Forelimb muscle (tissue), 1 donor: ENCODE measurements at places on chromosomes 7 and 10.

DNA sequence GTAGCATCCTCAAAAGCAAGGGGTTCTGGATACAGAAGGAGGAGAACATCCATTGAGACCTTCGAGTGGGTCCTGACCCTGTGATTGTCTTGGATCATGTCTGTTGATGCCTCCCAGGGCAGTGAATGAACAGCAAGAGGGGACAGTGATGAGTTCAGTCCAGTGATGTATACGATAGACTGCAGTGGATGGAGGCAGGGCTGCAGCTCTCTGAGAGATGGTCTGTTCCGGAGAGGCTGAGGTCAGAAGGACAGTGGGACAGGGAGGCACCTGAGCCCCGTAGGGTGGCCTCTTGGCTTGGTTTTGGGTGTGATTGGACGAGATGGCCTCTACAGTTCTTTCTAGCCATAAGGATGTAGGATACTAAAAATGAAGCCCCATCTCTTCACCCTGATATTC lies 280.4 kb downstream of the CAMK1D start:
- DNase-seq = no peak

DNA sequence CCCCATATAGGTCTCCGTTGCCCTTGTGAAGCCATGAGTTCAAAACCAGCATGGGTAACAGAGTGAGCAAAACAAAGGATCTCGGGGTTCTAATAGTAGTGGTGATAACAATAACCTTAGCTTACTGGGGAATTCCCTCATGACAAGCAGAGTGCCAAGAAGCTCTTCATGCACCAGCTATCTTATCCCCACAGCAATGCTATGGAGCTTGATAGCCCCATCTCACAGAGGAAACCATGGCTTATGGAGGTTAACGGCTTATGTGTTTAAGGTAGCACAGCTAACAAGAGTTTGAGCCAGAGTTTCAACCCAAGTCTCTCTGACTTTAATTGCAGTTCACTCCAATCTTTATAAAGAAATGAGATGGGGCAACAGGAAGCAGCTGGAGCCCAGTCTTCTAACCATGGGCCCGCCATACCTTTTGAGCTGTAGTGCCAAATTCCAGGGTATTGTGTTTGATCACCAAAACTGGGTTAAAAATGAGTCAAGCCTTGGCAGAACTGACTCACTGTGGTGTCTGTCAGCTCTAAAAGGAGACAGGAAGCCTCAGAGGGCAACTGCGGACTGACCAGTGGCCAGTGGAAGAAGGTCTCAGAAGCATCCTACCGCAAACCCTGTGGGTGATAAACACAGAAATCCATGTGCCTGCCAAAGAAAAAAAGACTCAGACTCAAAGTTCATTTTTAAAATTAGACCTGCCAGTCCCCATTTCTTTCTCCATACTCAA lies 16.5 kb upstream of the PLAU start:
- no peak for DNase-seq

DNA sequence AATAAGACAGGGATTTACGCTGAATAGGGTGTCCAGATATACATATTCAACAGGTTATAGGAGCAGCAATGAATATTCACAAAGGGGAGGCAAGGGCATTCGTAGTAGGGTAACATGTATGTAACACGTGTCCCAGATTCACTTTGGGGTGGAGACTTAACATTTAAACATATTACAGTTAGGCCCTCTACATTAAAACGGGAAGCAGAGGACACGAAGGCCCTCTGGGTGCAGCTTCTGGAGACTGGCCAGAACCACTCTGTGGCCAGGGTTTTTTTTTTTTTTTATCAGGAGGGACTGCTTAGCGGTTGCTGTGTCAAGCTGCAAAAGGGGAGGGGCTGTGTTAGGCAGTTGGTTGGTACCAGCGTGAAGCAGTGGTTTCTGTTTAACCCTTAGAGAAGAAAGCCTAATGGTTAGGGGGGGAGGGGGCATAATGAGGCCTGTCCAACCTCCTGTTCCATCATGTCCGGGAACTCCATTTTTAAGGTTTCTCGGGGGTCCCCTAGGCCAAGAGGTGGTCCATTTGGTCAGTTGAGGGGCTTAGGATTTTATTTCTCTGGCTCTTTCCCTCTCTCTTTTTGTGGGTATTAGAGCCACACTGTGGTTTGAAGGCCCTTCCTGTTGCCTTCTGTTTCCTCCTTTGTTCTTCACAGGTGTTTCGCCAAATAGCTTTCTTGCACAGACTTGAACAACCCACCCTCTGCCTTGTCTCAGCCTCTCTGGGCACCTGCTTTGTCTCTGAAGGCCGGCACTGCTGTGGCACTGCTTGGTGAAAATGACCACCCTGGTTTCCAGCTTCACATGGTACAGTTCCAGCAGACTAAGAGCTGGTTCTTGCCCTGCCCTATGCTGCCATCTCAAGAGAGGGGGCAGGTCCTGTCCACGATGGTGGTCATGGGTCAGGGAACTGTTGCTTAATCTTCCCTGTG lies 26.4 kb downstream of the PRF1 start:
- DNase-seq = no peak

DNA sequence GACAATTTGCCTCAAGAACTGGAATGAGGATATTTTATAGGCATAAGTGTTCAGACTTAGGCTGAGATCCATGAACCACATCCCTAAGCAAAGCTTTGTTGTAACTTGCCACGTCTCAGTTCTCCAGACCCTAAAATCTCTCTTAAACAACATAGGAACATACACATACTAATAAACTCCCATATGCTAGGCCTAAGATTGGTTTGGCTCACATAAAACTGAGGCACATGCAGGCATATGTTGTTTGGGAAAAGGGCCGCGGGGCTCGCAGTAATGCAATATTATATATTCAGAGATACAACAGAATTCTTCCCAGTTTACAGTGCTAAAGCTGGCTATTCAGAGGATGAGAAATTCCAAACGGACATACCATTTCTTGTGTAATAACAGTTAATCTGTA lies 61.0 kb downstream of the DOCK4 start:
- no peak for DNase-seq

- DNase-seq = no peak
Observed at GRCh38 chr7:19377611-19378344, 232.6 kb upstream of the FERD3L start.

DNA sequence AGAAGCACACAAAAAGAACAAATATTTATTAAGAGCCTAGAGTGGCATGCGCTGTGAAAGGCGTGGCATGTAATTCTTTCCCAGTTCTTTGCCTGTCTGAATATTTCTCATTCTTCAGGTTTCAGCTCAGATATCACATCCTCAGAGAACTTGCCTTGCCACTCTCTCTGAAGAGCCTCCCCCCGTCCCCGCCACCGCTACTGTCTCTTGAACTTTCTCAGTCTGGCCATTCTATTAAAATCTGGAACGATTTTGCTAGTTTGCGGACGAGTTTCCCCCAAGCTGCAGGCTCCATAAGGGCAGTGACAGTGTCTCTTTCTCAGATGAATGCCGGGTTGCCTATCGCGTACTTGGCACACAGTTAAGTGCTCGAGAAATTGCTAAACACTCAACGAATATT lies 787 bp upstream of the PLEKHA1 start:
- no peak for DNase-seq

- no peak for DNase-seq
Observed at GRCh38 chr7:127089146-127089545, 163.6 kb downstream of the GRM8 start.
